ENCODE measurements at places on chromosomes 2 and 18.

GRCh38 chr2:149894226-149894625 is 306.7 kb upstream of the MMADHC start:
- no peak for DNase-seq

GRCh38 chr18:44638034-44638540 is 42.6 kb upstream of the SETBP1 start:
- DNase-seq: no peak

GRCh38 chr18:10139783-10140410 is 226.1 kb downstream of the VAPA start:
- DNase-seq: no peak

- no peak for DNase-seq
These were observed 11.8 kb downstream of the MYO3B start for GRCh38 chr2:170189757-170190156.

DNA sequence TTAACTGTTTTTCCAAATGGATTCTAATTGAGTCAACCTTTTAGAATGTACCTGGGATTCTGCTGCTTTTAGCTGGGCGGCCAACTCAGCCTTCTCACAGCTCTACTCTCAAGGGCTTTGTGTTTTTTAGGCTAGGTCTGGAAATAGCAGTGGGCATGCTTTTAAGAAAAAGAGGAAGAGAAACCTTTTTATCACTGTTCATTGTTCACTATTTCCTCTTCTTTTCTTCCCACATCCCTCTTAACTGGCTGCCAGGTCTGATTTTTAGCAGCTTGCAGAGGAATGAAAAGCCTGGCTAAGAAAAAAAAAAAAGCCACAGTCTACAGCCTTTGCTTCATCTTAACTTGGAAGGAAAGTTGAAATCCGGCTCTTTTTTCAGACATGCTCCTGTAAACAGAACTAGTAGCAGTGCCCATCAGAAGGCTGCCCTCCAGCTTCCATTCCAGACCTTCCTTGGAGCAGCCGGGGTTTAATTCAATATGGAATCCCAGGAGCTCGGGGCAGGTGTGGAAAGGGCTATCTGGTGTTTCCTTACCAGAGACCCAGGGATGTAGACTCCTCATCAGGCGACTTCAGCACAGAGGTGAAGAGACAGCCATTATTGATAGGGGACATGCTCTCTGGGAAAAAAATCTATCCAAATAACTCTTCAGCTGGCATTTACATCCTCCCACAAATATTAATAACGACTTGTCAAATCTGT is 230.7 kb downstream of the MYO3B start:
- no peak for DNase-seq

DNA sequence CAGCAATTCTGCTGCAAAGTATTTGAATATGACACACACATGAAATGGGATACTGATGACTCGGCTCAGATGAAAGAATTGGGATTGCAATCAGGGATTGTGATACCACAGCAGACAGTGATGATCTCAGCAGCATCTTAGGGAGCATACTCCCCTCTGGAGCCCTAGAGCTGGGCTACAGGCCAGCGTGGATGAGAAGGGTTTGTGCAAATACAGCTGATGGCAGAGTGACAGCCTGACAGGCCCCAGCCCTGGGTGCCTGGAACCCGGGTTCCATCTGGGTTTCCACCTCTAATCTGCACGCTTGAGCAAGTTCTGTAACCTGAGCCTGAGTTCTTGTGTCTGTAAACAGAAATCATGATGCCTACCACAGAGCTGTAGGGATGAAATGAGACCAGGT is 418.0 kb downstream of the LRATD1 start:
- DNase-seq: no peak

DNA sequence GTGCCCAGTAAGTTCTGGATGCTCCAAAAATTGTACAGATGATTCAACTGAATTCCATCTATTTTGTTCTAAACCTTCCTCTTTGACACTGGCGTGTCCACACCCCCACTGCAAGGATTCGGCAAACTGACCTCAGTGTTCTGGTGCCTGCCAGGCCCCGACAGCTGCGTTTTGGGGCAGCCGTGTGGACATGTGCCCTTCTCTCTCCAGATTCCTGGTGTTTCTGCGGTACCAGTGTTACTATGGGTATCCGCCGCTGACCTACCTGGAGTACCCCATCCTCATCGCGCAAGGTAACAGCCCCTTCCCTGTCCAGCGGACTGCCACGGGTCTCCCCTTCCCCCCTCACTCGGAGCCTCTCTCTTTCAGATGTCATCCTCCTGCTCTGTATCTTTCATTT is 5.0 kb downstream of the SLC66A3 start:
- no peak for DNase-seq

GRCh38 chr18:68449292-68449691 is 265.6 kb downstream of the TMX3 start:
- no peak for DNase-seq

DNA sequence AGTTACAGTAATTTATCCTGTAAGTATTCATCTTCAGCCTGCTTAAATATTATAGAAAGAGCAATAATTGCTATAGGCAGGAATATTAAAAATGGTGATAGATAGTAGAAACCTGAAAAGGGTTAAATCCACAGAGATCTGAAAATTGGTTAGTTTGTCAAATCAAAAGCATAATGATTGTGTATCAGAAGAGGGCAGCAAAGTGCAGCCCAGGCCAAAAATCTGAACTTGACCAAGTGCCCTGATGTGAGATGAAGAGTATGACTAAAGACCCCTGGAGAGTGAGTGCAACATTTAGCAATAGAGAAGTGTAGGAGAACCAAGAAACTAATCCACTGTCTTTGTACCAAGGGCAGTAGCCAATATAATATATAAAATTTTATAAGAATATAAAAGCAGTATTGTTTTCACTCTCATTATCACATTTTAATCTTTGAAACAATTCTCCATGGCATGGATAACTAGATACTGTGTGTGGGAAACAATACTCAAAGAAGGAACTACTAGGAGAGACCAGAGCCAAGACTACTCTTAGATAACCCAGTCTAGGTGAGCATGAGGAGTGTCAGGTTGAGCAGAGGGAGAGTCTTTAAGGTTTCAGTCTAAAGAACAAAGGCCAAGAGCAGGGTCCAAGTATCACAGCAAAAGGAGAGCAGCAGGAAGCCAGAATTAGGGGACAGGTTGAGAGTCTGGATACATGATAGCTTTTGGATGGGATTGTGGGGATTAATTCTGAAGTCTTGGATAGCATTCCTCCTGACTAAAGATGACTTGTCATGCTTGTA is 148.7 kb downstream of the CALCRL start:
- no peak for DNase-seq

DNA sequence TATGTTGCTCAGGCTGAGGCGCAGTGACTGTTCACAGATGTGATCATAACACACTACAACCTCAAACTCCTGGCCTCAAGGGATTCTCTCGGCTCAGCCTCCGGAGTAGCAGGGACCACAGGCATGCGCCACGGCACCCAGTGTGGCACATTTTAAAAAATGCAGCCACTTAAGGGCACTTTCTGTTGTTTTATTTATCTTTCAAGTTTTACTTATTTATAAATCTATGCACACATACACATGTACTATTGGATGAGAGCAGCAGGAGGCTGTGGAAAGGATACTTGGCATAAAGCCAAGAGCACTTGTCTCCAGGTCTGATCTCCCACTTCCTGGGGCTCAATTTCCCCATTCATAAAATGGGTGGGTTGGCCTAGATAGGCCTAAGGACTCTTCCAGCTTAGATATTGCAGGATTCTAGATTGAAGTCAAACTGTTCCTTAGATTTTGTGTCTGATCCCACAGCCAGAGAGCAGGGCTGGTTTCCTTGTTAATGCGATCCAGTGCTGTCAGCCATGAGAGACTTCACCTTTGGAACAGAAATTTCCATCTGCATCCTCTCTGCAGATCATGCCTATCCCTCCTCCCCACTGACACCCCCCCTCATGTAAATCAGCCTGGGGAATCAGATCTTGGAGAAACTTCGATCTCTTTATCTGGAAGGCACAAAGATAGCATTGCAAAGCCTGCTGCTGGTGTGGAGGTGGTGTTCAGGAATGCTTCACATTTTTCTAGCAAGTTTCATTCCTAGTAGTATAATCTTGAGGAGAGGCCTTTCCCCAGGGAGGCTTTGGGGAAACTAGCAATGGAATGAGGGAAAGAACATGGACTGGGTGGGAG is 24.7 kb downstream of the PCBP1 start:
- DNase-seq: no peak

DNA sequence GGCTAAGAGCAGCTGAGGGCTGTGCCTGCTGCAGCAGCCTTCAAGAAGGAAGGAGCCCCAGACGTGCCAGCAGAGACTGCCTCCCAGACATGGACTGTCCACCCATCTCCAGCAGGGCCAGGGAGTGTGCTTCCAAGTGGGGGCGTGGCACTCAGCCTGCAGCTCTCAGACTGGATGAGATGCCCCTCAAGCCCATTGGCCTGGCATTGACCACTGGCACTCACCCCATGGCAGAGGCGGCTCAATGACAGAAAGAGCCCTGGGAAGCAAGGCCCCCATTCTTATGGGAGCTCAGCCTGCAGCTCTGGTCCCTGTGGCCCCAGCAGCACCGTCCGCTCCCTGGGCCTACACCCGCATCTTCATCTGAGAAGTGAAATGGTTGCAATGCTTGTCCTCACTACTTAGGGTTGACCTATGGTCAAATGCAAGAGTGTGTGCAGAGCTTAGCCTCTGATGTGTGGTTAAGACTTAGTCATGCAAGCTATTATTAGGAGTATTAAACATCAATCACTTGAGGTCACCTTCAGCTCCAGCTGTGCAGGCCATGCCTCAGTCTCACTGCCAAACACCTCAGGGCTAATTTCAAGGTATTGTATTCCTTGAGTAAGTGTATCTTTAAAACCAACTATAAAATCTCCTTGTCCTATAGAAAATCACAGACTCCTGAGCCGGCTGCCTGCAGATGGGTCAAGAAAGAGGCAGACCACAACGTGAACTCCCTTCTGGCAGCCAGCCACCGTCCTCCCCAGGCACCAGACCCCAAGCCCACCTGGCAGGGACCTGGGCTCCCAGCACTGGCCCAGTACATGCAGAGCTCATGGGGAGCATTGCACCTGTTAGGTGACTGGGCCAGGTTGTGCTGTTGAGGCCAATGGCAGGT is 194.8 kb downstream of the NDUFA10 start:
- no peak for DNase-seq

DNA sequence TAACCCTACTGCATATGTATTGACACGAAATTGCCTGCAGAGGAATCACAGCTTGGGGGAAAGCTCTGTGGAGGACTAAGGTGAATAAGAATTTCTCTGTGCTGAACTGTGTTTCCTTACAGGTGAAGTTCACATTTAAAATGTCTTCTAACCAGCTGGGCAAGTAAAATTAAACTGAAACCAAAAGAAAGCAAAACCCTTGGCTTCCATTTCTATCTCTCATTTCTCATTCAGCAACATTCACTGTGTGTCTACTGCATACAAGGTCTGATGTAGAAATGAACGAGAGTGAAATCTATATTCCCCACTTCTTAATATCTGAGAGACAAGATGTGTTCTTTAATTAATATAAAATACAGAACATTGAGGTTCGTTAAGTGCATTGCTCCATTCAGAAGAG is 397.3 kb downstream of the SOX11 start:
- DNase-seq: no peak

DNA sequence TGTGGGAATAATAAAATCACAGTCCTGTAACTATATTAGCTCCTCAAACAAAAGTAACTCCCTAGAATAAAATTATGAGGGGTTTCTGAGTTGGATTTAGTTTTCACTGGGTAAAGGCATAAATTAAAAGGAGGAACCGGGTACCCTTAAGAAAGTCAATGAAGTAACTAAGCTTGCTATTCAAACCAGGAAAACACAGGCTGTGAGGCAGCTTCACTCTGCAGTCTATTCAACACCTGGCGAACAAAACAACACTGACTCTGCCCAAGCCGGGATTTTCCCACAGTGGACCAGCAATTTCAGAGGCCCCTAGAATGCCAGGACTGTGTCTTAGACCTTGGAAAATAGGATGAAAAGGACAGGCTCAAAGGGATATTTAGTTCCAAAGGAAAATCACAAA is 24.6 kb upstream of the CREB1 start:
- DNase-seq: no peak

GRCh38 chr2:76281156-76281841 is 570.6 kb upstream of the GCFC2 start:
- DNase-seq: no peak

- DNase-seq: no peak
These were observed 201.2 kb downstream of the LRP1B start for GRCh38 chr2:141929331-141930252.

DNA sequence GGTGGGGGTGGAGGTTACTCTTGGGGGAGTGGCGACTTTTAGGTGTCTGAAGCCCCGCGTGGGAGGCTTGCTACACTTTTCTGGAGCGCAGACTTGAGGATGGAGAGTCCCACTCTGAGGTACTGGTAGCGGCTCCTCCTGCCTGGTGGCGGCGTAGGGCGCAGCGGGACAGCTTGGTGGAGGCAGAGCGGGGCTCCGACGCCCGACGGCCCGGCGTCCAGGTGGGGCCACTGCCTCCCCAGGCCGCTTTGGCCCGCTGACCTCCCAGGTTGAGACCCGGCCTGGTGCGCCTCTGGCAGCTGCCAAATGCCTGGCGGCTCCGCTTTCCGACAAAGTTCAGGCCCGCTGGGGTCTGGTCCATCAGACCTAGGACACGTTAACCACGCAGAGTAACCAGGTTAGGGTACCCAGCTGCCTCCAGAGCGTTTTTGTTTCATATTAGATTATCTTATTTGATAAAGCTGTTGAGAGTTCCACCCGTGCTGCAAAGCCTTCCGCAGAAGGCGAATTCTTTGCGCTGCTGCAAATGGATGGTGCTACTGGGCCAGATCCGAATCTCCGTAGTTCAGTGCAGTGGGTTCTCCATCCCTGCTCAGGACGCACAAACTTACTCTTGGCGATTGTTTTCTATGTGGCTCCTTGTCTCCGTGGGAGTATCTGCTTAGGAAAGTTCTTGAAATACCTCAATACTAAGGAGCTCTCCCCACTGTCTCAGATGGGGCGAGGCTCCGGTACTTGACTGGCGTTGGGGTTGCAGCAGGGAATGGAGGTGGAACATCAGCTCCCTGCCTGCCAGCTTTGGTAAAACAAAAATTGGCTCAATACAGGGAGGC is 405.9 kb downstream of the XIRP2 start:
- DNase-seq: no peak

DNA sequence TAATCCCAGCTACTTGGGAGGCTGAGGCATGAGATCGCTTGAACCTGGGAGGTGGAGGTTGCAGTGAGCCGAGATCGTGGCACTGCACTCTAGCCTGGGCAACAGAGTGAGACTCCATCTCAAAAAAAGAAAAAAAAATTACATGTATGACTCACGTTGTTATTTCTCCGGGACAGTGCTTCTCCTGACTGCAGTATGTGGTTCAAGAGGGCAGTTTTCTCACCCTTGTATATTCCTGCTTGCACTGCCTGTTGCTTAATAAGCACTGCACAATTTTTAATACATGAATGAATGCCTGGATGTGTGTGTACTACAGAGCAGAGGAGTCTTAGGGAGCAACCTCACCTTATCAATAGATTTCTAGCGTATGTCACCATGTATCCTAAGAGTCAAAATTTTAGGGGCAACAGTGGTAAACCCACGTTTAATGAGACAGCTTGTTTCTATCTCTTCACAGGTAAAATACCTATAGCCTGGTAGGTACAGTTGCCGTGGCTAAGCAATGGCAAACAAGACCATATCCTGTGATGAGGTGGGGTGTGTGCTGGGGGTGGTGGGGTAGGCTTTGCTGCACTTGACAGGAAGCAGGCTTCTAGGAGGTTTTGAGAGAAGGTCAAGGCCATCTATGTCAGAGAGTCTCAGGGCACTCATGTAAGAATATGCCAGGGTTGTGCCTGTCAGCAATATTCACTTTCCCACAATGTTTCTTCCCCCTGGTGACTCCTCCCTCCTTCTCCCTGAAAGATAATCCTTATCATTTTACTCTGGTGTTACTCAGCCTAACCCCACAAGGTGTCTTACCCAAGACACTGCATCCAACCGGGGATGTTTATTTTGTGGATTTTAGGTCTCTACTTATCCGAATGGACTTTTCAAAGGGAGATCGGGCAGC is 36.9 kb upstream of the MEX3C start:
- DNase-seq: no peak

GRCh38 chr2:136844546-136844945 is 79.2 kb downstream of the THSD7B start:
- DNase-seq: no peak
